ENCODE measurements at places on chromosomes 6 and 20. TPM values are rescaled to one million over a fixed set of nuclear protein-coding genes. Genes with fewer than 3 reads are reported as not detected.

GRCh38 chr20:58918621-58919020 lies 62.4 kb upstream of the NELFCD start:
- DNase-seq = no peak

- DNase-seq = no peak
Measured at GRCh38 chr6:26109772-26110171, 22.5 kb downstream of the HFE start.

- no peak for DNase-seq
Measured at GRCh38 chr6:157172231-157172701, 151.1 kb downstream of the TMEM242 start.

Gene POLH
- 12.1 TPM for polyA plus RNA-seq

DNA sequence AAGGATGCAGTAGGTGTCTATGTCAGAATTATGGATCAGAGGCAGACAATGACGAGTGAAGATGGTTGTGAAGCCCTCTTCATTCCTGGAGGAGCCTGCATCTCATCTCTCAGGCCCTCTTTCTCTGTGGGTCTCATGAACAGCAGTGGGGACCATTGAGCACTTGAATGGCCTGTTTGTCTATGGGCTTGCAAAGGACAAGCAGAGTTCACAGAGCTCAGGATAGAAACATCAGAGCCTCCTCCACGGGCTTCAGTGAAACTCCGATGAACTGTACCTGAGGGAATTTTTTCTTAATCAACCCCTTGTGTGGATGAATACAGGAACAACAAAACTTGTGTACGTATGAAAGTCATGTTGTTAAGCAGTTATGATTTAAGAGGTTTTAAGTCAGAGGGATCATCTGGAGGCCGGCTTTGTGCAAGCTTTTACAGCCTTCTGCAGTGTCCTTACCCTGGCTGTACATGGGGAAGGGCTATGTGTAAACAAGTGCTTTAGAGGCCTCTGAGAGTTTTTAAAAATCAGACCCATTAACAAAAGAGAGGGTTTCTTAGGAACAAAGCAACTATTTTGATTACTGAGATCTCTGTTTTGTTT lies 29.7 kb upstream of the PI16 start:
- no peak for DNase-seq

DNA sequence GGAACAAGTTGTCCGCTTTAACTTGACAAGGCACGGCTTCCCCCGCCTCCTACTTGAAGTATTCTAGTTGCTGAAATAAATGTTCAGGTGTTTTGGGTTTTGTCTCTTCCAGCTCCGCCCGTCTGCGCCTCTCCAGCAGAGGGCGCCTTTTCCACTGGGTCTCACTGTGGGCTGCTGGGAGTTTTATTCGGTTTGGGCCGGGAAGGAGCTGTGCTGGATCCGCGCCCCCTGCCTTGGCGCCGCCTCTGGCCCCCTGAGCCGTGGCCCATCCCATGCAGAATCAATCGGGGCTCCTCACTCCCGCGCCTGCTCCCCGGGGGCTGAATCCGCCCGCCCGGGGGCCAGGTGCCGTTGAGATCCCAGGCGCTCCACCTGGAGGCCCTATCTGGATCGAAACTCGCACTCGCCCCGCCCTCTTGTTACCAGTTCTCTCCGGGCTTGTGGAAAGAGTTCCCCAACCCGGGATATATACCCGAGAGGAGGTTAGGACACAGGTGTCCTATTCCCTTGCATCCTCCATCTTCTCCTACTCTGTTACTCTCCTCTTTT lies 51.0 kb upstream of the TCF21 start:
- no peak for DNase-seq

DNA sequence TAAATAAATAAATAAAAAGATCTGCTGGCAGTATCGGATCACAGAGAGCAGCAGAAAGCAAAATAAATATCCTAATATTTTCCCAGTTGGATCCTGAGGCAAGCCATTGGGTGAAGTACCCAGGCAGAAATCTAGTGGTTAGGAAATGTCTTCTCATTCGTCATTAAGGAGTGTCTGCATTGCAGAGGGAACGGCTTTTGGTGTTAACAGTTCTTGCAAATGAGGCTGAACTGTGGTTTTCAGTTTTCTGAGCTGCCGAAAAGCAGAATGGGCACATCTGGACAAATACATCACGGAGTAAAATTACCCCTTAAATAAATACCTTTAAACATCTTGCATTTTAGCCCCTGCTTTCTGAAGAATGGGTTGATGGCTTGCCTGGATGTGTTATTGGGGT lies 82.3 kb upstream of the MPC1 start:
- DNase-seq = no peak

DNA sequence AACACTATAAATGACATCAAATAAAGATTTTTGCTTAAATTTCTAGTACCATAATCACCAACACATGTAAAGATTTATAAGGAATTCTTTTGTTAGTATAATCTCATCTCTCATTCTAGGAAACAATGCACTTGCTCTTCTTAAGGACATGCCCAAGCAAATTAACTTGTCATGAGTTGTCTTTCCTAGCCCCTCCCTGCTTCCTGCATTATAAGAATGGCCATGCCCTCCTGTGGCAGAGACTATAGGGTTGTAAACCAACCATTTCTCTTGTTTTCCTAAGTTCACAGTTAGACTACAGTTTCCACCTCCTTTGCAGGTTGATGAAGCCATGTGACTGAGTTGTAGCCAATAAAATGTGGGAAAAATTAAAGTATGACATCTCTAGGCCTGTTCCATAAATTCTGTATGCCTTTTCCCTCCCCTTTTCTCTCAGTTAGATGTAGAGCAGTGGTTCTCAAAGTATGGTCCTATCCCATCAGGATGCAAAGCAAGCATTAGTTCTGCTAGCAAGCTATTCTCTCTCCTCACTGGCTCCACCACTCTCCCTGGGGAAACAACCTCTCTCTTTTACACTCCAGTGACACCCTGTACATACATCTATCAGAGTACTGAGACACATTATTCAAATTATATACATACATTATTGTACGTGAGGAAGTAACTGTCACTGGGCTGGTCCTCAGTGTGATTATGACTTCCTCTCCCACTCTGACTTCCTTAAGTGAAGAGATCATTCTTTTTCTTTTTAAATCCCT lies 295.0 kb downstream of the PKHD1 start:
- no peak for DNase-seq

DNA sequence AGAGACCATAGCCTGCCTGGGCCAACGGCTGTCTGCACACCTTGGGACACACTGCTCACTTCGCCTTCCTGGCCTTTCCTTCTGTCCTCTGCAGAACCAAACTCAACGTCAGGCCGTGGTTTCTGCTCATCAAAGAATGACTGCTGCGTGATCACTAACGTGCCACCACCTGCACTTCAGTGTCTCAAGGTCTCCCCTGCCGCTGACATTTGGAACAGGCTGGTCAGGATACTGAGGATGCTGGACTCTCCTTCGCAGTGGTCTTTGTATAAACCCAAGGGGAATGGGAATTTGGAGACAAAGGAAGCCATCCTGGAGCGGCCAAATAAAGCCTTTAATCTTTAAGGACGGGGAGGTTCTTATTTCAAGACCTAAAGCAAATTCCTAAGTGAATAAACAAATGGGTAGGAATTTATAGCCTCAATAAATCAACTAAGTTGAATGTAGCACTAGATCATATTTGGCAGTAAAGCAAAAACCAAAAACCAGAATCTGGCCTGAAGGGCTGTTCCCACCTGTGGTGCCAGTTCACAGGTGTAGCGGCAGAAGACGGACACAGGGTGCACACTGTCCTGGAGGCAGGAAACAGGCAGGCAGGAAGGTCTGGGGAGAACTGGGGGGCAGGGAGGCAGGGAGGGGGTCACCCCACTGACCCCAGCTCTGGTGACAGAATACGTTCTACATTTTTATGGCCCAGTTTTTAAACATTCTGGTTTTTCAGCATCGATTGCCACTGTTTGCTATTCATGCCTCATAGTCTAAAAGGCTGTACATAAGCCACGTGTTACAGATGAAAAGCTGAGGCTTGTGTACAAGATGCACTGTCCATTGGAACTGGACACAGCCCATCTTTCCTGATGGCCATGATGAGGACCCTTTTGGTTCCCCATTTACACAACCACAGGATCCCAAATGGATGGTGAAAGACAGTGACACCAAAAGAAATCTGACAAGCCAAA lies 36.6 kb downstream of the ABHD12 start:
- no peak for DNase-seq

Measured in muscle of arm (tissue), 14 donors.